A549 treated with CORT108297 at 1 μM for 4 hours (cell line): ENCODE measurements at places on chromosomes 2 and 18. TPM values are rescaled to one million over a fixed set of nuclear protein-coding genes. Genes with fewer than 3 reads are reported as not detected.

CPO gene
- total RNA-seq, result 0.09 to 0.15 TPM (median 0.12 TPM) in 3 of 5 replicates, not detected in the others

KANSL3 gene
- total RNA-seq, result 28.4 to 33.8 TPM (median 29.9 TPM) in 5 replicates

MSTN gene
- not detected in 5 replicates for total RNA-seq

RAB3GAP1 gene
- 24.0 to 30.6 TPM (median 26.5 TPM) in 5 replicates for total RNA-seq

SF3B6 gene
- total RNA-seq, result 157 to 224 TPM (median 168 TPM) in 5 replicates

TMEM198 gene
- total RNA-seq, result 0.45 to 1.4 TPM (median 1.1 TPM) in 5 replicates

LYG2 gene
- total RNA-seq, result not detected in 5 replicates

MALL gene
- 134 to 158 TPM (median 138 TPM) in 5 replicates for total RNA-seq

CD28 gene
- total RNA-seq, result not detected in 5 replicates

ERMN gene
- not detected in 5 replicates for total RNA-seq

COL5A2 gene
- total RNA-seq, result 47.9 to 90.5 TPM (median 76.8 TPM) in 5 replicates

C2orf92 gene
- 0.91 to 1.4 TPM (median 1.1 TPM) in 5 replicates for total RNA-seq

RFX8 gene
- total RNA-seq, result not detected in 5 replicates

NPHP1 gene
- 6.6 to 8.8 TPM (median 7.2 TPM) in 5 replicates for total RNA-seq

ARHGAP15 gene
- total RNA-seq, result 0.25 TPM in 1 of 5 replicates, not detected in the others

PKP4 gene
- total RNA-seq, result 23.2 to 29.2 TPM (median 28.8 TPM) in 5 replicates

FAP gene
- 0.16 TPM in 1 of 5 replicates, not detected in the others for total RNA-seq

CPLX4 gene
- total RNA-seq, result not detected in 5 replicates

NAPG gene
- 9.5 to 11.3 TPM (median 10.6 TPM) in 5 replicates for total RNA-seq

GPR17 gene
- total RNA-seq, result 0.06 to 0.19 TPM (median 0.11 TPM) in 4 of 5 replicates, not detected in the other

KANSL1L gene
- total RNA-seq, result 0.43 to 0.67 TPM (median 0.50 TPM) in 5 replicates

GAL3ST2 gene
- 0.13 to 0.35 TPM (median 0.32 TPM) in 5 replicates for total RNA-seq

SCN3A gene
- total RNA-seq, result 0.01 TPM in 2 of 5 replicates, not detected in the others

GKN1 gene
- 0.60 to 1.1 TPM (median 0.68 TPM) in 5 replicates for total RNA-seq

FAM161A gene
- 5.3 to 8.2 TPM (median 7.3 TPM) in 5 replicates for total RNA-seq

C2orf49 gene
- 12.5 to 15.4 TPM (median 13.9 TPM) in 5 replicates for total RNA-seq

NEB gene
- 0.12 to 0.70 TPM (median 0.22 TPM) in 5 replicates for total RNA-seq

NOSTRIN gene
- 1.3 to 2.1 TPM (median 1.7 TPM) in 5 replicates for total RNA-seq

SULT1C4 gene
- 0.11 to 0.13 TPM in 2 of 5 replicates, not detected in the others for total RNA-seq

KCNIP3 gene
- 1.1 to 2.4 TPM (median 1.6 TPM) in 5 replicates for total RNA-seq

UCN gene
- 0.48 to 2.5 TPM (median 1.6 TPM) in 5 replicates for total RNA-seq

HOXD11 gene
- 6.2 to 9.1 TPM (median 7.8 TPM) in 5 replicates for total RNA-seq

ALK gene
- total RNA-seq, result not detected in 5 replicates

TUBA4B gene
- total RNA-seq, result 0.30 to 0.56 TPM (median 0.37 TPM) in 5 replicates

MC2R gene
- not detected in 5 replicates for total RNA-seq

RASGRP3 gene
- 0.73 to 1.1 TPM (median 0.98 TPM) in 5 replicates for total RNA-seq

NGEF gene
- total RNA-seq, result 15.2 to 21.6 TPM (median 17.6 TPM) in 5 replicates

SERPINB10 gene
- not detected in 5 replicates for total RNA-seq

RESP18 gene
- not detected in 5 replicates for total RNA-seq

STEAP3 gene
- total RNA-seq, result 39.7 to 50.4 TPM (median 45.1 TPM) in 5 replicates
